ENCODE measurements at places on chromosomes 4 and X.

- DNase-seq = no peak
Observed at GRCh38 chr4:25209702-25210101, 24.1 kb upstream of the PI4K2B start.

DNA sequence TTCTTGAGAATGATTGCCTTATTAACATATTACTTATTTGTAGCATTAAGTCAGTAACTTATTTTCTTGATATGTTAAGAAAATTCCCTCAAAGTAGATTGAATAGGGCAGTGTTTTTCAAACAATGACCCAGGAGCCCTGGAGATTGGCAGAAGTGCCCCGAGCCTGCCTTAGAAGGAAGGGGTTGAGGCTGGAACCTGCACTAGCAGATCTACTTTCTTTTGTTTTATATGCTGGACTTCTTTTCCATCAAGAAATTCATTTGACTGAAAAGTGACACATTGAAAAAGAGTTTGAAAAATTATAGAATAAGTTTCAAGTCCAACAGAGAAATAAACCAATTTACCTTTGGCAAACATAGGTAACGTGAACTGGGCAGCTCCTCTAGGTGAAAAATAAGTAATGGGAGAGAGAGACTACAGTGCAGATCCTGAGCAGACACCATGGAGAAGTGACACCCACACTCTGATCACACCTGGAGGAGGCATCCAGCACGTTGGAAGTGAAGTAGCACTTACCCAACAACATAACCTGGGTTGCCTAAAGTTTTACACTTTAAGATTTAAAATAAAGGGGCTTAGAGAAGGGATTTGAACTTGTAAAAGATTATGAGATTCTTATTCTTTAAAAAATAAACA lies 18.6 kb downstream of the ARSJ start:
- DNase-seq = no peak

DNA sequence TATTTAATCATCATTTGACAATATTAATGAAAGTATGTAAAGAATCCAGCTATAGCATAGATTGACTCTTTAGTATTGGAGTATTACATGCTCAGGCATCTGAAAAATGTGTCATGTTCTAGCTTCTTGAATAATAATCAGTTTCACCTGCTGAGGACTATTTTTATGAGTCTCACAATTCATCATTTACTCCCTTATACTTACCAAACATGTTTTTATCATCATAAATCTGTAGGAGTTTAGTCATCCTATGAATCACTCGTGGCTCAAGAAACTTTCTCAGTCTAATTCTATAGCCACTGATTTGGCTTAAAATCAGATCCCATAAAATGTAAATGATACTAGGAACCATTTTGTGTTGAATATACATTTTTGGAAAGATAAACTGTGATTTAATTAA lies 1616.1 kb downstream of the C4orf33 start:
- no peak for DNase-seq

DNA sequence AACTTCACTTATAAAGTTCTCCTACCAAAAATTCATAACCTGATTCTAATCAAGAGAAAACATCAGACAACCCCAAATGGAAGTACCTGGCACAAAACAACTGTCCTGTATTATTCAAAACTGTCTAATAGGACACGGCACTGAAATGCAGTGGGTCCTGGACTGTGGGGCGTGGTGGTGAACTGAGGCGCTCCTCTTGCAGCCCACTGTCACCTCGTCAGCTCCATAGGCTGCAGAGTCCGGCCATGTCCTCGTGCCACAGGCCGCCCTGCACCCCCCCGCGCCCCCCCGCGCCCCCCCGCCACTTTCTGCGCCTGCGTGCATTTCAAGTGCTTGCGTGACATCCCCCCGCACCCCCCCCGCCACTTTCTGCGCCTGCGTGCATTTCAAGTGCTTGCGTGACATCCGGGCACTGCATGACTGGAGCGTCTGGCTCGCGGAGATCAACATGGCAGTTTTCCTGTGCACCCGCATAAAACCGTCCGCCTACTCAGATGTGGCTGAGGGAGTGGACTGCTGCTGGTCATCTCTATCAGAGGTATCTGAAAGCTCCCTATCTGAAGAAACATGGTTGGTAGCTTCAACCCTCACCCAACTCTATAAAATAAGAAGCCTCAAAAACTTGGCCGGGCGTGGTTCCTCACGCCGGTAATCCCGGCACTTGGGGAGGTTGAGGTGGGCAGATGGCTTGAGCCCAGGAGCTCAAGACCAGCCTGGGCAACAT lies 28.8 kb downstream of the ATXN3L start:
- DNase-seq = no peak

DNA sequence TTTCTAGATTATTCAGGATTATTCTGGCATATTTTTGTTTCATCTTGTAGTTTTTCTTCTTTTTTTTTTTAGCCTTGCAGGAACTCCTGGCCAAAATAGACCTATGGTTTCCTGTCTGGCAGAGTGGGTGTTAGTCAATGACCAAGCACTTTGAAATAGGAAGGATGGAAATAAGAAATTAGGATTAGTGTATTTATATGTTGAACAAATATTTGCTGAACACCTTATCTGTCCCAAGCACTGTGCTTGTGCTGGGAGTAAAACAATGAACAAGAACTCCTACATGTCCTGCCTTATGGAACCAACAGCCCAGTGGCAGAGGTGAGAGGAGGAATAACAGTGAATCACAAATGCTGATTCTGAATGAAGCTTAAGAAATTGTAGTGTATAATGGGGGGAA lies 4.5 kb downstream of the MMRN1 start:
- no peak for DNase-seq

DNA sequence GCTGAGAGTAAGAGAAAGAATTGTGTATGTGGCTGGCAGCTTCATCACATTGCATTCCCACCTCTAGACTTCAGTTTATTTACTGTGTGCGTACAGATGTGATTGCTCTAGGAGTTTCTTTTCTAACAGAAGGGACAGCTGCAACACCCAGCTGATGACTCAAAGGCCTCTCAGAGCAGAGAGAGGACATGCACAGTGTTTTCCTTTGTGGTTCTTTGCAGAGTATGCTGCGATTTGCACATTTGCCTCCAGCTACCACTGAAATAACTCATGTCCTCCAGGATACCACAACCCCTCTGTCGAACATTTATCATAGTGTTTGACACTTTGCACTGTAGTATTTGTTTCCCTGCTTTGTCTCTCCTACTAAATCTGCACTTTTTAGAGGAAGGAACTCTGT lies 294.1 kb downstream of the STIM2 start:
- DNase-seq = no peak

DNA sequence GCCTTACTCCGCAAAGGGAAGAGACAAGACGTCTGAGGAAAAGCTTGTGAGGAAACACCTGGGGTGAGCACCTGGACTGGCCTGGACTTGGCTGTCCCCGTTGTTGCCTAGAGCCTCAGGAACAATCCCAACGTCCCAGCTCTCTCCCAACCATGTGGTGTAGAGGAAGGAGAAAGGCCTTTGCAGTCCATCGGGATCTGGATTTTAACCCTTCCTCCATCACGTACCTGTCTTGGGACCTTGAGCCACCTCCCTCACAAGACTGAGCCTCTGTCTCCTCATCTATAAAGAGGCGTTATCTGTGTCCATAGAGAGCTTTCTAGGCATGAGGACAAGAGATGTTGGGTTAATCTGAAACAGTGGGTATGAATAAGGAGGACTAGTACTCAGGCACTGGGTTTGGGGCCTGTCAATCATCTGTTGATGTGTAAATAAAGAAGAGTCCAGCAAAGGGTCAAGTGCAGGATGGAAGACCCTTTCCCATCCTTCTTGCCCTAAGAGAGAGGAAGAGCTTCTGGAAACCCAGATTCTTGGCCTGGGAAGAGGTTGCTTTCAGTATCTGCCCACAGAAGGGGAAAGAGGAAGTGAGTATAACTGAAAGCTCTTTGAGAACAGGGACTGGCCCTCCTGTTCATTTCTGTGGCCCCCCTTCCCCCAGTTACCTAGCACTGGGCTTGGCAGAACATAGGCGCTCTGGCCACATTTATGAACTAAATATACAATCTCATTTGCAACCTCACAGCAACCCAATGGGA lies 137.1 kb downstream of the PJA1 start:
- peak; percentile 13 for DNase-seq

- no peak for DNase-seq
Observed at GRCh38 chr4:113336556-113336955, 287.1 kb downstream of the ANK2 start.

DNA sequence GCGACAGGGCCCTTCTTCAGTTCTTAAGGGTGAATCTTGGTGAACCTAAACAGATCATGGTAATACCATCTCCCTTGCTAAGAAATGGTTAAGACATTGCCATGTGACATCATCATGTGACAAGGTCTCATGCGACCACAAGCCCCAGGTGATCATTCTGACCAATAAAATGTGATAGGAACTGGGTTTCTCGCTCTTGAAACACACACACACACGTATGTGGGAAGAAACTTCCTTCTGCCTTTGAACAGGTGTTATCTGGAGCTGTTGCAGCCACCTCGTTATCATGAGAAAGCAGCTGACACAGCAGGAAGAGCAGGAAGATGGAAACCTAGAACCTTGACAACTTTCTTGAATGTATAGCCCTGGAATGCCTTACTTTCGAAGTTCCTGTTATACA lies 10.2 kb downstream of the SOD3 start:
- DNase-seq = no peak

DNA sequence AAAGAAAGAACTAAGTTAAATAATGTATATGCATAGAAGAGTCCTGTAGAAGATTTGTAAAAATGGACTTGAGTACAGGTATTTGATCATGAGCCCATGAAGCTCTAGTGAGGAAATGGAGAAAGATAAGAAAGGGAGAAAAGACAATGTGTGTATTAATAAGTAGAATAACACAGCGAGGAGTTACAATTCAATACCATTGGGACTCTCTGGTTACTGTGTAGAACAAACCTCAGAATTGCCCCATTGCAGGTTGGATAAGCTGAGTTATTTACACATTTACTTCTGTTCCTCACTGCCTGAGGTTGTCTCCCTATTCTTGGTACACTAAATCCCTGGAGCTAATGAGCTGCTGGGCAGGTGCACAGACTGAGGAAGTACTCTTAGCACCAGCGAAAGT lies 33.3 kb downstream of the BANK1 start:
- DNase-seq = no peak
